NT2/D1 (cell line): ENCODE measurements at places on chromosomes 6 and 20.

- DNase-seq: no peak
These were observed 6.2 kb upstream of the GCM1 start for GRCh38 chr6:53154794-53155193.

GRCh38 chr6:137056121-137056880 lies 11.5 kb upstream of the IL20RA start:
- DNase-seq: no peak

DNA sequence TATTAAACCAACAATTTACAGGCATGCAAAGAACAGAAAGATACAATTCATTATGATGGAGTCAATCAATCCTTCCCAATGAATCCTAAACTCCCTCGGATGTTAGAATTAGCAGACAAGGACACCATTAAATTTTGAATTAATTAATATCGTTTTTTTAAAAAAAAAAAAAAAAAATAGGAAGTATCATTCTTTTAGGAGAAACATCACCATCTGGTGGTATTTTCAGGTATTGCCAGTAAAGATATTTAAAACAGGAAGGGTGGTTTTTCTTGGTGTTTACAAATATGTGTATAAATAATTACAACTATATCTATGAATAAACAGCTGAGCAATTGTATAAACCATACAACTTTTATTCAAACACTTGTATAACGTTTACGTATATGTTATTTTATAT lies 564.4 kb downstream of the HAO1 start:
- no peak for DNase-seq

DNA sequence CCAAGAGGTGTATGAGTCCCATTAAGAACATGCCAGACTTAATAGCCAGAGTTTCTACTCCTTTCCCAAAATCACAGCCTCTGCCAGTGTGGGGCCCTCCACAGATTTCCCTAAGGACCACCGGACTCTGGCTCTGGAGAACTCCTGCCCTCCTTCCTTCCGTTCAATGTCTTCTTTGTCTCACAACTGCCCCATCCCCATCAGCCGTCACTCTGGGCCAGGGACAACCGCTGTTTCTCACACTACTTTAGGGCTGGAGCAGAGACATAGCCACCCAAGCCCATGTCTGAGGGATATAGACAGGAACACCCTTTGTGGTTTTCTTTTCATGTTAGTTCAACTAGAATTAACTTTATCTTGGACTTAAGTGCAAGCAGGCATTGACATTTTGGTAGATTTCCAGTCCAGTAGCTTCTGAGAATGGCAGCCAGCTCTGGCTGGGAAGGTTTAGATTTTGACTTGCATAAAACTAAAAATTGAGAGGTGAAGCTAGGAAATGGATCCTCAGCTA lies 6.7 kb upstream of the ACSS1 start:
- no peak for DNase-seq

- no peak for DNase-seq
These were observed 53.5 kb downstream of the ZDHHC14 start for GRCh38 chr6:157434349-157435033.

GRCh38 chr6:79301290-79301689 lies 66.8 kb upstream of the HMGN3 start:
- DNase-seq: no peak

GRCh38 chr6:90397047-90397446 lies 100.4 kb upstream of the BACH2 start:
- DNase-seq: no peak

- DNase-seq: peak; percentile 38
These were observed 16.9 kb upstream of the PTCRA start for GRCh38 chr6:42898891-42899361.

DNA sequence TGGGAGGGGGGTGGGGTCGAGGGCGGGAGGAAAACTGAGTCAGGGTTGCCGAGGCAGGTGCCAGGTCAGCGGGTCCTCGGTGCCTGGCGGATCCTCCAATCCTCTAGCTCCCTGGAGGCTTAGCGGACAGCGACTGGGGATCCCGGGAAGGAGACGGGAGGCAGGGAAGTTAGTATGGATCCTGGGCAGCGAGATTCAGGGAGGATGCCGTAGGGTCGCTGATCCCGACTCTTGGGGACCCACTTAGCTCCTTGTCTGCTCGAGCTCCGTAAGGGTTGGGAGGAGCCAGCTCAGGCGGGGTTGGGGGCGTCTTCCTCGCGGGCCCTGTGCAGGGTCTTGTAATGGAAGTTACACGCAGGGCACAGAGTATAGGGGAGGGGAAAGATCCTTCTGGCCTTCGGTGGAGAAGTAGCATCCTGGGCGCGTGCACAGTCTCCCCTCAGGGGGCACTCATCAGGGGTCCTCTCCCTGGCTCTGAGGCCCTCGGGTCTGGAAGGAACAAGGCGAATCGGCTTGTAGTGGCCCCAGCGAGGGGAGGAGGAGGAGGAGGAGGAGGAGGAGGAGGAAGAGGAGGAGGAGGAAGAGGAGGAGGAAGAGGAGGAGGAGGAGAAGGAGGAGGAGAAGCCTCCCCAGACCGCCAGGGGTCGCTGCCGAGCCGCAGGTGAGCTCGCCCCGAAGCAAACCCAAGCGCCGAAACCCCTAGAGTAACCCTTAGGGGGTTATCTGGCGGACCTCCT lies 6.4 kb upstream of the SLC12A5 start:
- no peak for DNase-seq

GRCh38 chr20:41143354-41143753 lies 6.0 kb downstream of the PLCG1 start:
- no peak for DNase-seq

DNA sequence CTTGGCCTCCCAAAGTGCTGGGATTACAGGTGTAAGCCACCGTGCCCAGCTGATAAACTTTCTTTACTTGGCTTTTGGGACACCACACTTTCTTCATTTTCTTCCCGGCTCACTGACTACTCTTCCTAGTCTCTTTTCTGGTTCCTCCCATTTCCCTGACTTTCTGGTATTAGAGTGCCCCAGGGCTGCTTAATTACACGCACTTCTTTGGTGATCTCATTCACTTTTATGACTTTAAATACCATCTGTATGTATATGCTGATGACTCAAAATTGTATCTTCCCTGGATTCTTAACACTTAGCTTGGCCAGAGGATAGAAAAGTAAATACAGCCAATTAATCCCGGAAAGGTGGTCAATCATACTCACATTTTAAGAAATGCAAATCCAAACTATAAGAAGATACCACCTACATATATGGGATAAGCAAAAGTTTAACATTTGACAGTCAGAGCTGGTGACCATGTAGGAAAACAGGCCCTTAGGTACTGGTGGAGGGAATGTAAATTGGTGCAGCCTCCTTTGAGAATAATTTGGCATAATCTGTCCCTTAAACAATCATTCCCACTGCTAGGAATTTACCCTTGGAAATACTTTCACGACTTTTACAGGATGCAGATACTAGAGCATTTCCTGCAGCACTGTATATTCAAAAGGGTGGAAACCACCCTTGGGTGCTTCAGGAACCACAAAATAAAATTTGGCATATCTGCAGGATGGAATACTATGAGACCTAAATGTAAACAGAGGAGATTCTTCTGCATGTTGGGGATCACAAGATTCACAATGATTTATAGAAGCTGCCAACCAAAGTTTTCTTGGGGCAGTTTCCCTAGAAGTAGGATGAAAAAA lies 9.4 kb upstream of the NANP start:
- no peak for DNase-seq

DNA sequence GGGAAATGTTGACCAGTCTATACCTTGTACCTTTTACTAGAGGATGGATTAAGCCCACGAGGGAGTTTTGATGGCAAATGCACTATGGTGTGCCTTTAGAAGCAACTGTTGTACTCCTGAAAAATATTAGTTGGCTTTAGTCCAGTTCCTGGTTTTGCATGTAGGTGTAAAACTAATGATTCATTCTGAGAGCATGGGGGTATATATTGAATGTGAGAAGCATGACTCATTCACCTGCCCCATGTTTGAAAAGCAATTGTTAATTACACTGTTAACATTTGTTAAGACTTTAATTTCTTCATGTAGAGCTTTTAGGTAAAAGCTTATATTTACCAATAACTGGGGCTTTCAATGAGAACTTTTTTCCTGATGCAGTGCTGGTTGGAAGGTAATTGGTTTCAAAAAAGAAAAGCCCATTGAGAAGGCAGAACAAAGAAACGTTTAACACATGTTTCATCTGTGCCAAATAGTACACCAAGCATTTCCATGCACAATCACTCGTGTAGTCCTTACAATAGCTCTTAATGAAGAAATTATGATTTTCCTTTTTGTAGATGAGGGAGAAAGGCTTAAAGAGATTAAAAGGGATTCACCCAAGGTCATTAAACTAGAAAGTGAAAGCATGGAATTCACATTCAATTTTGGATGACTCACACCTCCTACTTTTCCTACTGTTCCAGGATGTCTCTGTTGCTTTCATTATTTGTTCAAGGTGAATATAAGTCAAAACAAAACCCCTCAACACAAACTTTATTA lies 134.1 kb downstream of the CCDC170 start:
- no peak for DNase-seq

- no peak for DNase-seq
These were observed 173.8 kb downstream of the ZNF217 start for GRCh38 chr20:53419693-53420460.

- no peak for DNase-seq
These were observed 405.0 kb downstream of the CDKAL1 start for GRCh38 chr6:20939161-20939775.

DNA sequence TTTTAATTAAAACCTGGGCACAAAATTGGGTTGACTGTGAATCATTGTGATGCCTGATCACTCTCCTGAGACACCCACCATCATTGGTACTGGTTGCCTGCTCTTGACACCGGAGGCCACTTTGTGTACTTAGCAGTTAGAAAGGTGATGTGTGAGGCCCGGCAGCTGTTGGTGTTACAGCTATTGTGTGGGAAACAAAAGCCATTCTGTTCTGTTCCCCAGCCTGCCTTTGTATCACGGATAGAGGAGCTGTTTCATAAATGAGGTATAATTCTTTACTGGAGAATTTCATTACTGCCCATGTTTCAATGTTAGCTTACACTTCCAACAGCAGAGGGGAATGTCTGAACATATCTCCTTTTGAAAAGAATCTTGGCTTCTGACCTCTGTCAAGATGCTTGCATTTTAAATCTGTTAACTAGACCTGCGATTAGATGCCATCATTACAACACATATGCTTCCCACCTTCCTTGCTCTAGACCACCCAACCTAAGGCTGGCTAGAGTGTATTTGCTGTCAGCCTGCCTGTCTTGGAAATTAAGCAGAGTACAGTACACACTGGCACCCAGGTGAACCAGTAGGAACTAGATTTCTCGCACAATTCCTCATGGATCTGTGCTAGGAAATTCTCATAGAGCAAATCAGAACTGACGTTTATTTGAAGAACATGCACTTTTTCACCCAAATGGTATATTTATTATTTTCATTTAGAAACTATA lies 142.4 kb upstream of the INSM1 start:
- DNase-seq: no peak

DNA sequence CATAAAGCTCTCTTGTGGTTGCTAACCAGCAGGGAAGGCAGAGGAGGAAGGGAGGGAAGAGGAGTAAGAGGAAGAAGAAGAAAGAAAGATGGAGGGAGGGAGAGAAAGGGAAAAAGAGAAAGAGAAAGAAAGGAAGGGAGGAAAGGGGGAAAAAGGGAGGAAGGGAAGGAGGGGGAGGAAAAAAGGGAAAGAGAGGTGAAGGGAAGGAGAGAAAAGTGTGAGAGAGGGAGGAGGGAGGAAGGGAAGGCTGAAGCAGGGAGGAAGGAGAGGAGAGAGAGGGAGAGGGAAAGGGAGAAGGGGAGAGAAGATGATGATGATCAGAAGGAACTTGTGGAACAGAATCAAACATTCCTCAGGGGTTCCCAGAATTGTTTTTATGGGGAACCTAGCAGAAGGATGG lies 57.5 kb upstream of the TOX2 start:
- no peak for DNase-seq

DNA sequence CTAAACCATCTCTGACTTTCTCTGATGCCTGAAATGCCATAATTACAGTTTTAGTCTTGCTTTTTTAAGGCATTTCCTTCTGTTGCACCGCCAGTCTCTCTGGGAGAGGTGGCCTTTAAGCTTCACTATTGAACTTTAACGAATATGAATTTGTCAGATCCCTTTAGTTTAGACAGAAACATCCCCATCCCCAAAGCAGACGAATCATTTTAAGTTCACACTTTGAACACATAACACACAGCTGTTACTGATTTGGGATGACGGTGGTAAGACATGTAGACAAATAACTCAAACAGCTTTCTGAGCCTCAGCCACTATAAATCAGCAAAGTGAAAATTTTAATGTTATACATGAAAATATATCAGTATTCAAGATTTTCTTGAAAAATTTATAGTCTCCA lies 7.2 kb upstream of the IPCEF1 start:
- DNase-seq: no peak

DNA sequence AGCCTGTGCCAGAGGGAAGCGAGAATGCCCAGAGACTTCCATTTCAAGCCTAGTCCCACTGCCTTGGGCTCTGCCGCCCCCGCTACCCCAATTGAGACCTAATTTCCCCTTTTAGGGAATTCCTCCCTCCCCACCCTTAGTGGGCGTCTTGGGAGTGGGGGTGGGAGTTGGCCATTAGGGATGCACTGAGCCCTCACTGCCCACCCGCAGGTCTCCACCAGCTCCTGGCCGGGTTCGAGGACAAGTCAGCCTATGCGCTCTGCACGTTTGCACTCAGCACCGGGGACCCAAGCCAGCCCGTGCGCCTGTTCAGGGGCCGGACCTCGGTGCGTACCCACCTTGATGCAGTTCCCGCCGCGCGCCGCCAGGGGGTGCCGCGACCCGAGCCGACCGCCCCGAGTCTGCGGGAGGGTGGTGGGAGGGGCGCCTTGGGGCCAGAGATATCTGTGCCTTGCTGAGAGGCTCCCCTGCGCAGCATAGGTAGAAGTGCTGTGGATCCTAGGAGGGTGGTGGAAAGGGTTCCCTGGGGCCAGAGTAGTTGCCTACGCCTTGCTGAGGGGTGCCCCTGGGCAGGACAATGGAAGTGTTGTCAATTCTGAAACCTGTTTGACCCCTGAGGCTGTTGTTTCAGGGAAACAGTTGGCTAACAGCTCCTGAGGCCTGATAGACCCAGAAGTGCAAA lies 9.2 kb downstream of the ITPA start:
- no peak for DNase-seq

- no peak for DNase-seq
These were observed 195.7 kb upstream of the SASH1 start for GRCh38 chr6:148146717-148147462.

DNA sequence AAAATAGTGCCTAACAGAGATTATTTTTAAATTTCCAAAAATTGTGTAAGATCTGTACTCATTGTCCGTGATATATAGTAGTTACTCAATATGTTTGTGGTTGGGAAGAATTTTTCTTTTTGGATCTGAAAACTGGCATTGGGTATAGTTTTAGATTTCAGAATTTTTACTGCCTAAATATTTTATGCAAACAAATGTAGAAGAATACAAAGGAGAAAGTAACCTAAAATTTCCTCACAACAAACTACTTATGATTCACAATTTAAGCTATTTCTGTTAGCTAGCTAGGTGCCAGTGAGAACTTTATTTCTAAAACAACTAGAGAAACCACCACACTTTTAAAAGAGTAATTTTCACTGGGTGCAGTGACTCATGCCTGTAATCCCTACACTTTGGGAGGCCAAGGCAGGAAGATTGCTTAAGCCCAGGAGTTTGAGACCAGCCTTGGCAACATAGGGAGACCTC lies 38.8 kb downstream of the SESN1 start:
- no peak for DNase-seq

GRCh38 chr20:44646023-44646640 lies 5.4 kb downstream of the ADA start:
- DNase-seq: no peak
